MV-4-11 (cell line): ENCODE measurements at places on chromosomes 2 and 18.

DNA sequence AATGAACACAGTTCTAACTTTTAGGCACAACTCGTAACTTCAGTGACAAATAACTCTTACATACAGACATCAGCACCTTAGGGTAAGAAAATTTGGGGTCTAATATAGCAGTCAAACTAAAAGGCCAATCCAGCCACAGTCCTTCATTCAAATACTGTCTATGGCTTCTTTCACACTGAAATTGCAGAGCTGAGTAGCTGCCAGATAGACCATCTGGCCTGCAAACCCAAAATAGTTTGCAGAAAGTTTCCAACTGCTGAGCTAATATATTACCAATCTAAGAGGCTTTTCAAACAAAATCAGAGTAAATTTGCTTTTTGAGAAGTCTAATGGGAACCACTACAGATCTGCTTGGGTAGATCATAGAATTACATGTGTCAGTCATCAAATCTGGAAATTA is 183.4 kb downstream of the GALR1 start:
- no peak for DNase-seq

GRCh38 chr2:234414596-234414995 is 82.3 kb downstream of the ARL4C start:
- peak; percentile 69 for DNase-seq

DNA sequence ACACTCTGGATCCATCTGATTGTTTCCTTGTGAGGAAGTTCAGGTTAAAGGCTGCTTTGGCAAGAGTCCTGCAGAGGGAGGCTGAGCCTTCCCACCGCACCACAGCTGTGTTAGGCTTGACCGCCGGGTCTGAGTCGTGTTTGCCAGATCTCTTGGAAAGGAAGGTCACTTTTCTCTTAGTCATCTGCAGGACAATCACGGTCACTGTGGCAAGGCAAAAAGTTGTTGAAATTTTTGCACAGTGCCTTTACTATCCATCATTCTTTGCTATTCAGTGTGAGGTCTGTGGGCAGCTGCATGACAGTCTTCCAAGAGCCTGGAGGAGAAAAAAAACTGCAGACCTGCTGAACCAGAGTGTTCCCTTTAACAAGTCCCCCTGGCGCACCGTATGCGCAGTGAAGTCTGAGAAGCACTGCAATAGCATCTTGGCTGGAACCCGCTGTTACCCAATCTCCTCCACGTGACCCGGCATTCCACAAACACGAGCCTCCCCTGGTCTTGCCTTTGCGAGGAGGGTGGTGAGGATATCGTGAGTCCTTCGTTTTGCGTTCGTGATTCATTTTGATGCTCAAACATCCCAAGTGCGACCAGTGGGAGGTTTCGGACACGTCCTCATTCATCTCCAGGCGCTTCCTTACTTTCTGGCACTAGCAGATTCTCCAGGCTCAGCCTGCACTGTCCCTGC is 23.0 kb downstream of the BIN1 start:
- peak; percentile 68 for DNase-seq

DNA sequence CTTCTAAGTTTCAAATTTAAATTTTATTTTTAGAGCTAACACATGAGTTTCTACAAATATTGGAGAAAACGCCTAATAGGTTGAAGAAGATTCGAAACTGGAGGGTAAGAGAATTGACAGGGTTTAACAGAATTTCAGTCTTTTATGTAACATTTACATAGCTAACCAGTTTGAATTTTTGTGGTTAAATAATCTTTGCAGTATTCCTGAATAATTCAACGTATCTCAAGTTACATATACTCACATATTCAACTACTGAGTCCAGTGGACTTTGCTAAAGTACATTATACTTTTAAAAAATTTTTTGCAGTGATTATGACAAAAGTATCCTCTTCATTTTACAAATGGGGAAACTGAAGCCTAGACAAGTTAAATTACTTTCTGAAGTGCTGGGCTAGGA is 34.0 kb downstream of the CCNT2 start:
- no peak for DNase-seq

DNA sequence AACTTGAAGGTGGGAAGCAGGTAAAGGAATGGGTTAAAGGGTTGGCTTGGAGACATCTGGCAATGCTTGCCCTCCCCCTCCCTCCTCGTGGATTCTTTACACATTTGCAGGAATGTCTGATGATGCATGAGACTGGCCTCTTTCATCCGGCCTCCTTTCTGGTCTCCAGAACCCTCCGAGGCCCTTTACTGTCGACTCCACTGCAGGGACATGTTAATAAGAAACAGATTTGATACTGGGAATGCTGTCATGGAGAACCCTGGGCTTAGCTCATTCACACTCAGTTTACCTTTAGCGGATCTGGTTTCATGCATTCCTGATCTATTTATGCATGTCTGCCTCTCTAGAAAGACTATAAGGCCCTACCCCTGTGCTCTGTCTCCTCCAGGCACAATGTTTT is 238.7 kb downstream of the TGIF1 start:
- no peak for DNase-seq

DNA sequence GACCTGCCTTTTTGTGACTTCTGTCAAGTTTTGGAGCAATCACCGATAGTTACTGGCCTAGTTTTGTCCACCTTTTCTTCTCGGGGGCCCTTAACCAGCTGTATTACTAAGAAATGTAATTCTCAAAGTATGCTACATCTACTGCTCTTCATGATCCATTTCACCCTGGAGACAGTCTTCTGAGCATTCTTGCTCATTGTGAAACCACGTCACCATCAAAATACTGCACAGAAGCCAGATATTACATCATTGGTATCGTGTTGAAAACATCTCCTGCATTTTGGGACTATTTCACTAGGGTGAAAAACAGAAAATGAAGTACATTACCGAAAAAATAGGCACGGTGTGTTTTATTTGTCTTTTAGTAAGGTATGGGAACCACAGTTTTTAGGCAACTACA is 11.7 kb downstream of the LYPD6B start:
- peak; percentile 4 for DNase-seq

- no peak for DNase-seq
These were observed 15.4 kb upstream of the OTOS start for GRCh38 chr2:240155745-240156390.

GRCh38 chr2:226791487-226792081 is 8.0 kb downstream of the IRS1 start:
- peak; percentile 78 for DNase-seq

DNA sequence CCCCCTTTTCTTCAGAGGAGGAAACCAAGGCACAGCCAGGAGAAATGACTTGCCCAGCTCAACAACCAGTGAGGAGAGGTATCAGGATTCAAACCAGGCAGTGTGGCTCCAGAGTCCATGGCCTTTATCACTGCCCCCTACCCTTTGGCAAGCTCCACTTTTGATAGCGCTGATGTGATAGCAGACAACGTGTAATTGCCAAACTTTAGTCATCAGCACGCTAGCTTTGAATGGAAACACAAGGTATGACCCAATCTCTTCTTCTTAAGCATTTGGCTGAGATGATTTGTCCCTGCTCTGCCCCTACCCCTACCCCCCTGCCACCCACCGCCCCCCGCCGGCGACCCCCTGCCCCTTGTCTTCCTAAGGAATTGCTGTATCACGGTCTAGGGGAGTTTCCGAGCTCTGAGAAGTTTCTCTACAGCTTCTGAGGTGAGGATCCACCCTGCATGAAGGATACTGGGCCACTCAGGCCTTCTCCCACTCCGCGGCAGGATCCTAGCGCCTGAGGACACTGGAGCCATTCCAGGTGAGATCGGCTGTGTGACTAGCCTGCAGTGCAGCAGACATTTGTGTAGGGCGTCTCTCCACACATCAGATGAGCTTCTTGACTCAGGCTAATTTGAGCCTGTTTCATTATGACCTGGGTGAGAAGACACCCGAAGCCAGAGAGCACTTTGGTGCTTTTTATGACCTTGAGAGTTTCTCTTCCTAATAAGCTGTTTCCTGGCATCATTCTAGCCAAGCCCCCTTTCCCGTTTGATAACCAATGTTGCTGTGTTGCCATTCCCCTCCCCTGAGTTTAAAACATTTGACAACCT is 75.1 kb upstream of the MAP4K4 start:
- peak; percentile 51 for DNase-seq

GRCh38 chr2:218363736-218364135 is 7.1 kb downstream of the CATIP start:
- DNase-seq: no peak

DNA sequence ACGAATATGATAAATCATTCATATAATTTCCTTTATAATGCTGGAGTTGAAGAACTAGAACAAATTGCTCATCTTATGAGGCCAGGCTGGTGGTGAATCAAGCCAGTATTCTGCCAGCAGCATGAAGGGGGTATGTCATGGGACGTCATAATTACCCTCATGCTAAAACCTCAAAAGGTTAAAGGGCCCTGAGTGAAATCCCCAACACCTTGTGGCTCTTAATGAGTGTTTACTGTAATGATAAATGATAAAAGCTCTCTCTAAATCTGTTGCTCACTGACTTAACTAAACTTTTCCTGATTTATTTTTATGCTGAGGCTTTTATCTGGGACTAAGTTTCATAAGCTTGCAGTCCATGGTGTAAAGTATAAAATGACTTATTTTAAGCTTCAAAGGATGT is 18.3 kb upstream of the NEDD4L start:
- DNase-seq: no peak

GRCh38 chr2:216932113-216932862 is 72.4 kb upstream of the TNP1 start:
- no peak for DNase-seq

- DNase-seq: no peak
These were observed 431.3 kb upstream of the SMIM21 start for GRCh38 chr18:75858754-75859153.

DNA sequence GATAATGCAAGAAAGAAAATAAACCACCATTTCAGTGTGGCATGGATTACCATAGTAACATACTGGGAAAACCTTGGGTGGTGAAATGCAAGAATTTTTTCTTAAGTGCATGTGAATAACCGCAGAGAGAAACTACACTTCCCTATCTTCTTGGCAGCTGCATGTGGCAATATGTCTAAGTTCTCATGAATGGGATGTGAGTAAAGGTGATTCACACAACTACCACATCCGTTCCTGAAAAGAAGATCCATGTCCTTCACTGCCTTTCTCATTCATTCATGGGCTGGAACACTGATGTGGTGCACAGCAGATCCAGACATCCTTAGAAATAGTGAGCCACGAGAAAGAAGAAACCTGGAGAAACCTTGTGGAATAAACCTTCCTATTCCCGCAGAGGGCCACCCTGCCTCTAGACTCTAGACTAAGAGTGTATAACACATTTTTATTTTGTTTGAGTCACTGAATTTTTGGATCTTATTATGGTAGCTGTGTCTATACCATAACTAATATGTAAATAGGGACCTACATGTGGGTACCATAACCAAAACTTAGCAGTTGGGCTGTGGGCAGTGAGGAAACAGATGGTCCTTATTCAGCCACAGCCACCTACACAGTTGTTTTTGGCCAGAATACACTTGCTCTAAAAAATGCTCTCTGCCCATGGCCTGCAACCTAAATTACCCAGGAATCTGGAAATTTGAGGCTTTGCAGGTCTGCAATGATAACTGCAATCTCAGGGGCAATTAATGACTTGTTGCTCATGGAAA is 573.3 kb downstream of the LRP1B start:
- peak; percentile 99 for DNase-seq

DNA sequence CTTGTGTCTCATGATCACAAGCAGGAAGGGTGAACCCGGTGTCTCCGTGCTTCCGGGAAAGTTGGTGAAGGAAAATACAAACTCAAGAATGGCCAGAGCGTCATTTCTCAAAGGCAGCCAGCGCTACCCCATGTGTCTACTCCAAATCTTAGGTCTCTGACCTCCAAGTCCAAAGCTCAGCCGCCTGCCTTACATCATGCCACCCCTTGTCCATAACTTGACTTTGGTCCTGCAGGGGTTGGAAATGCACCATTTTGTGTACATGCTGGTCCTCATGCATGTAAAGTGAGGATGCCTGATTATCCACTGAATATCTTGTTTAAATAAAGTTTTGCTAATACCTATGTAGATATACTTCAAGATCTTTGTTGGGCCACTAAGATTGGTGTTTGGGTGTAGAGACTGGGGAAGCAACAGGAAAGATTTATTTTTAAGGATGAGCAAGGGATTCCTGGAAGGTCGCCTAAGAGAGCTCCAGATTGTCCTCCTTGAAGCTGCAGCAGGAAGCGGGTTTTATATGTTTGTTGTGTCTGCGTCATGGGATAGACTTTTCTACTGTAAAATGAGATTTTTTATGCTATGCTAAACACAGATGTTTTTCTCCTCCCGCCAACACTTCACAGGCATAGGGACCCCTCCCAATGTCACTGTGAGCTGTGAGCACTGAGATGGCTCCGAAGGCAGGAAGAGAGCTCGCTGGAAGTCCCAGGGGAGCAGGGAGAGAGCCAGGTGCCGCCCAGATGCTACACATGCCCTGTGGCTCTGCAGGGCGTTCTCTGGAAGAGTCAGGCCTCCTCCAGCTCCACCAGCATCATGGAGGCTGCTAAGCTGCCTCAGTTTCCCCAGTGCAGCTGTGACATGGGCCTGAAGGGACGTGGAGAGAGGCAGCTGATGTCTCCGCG is 176.2 kb upstream of the HDAC4 start:
- no peak for DNase-seq

- no peak for DNase-seq
These were observed 4.5 kb downstream of the FKBP7 start for GRCh38 chr2:178473931-178474330.

DNA sequence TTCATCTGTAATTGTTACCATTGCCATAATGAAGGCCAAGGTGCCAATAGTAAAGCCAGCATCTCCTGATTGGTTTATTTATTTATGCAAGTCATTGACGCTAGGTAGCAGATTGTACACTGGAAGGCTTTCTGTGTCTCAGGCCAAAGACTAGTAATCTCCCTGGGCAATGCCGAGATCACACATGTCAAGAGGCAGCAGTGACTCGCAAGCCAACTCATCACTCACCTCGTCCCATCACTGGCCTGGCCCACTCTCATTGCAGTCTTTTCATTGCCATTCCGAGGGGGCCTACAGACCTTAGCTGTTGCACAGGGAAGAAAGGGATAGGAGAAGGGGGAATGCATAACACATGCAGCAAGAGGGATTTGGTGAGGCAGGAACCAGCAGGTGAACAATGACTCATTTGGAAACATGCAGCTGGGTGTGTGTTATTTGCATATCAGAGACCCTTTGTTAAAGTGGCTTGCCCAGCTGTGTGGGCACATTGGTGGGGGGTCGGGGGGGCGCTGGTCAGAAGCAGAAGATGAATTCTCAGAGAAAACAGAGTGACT is 448.7 kb upstream of the HNRNPA3 start:
- no peak for DNase-seq

DNA sequence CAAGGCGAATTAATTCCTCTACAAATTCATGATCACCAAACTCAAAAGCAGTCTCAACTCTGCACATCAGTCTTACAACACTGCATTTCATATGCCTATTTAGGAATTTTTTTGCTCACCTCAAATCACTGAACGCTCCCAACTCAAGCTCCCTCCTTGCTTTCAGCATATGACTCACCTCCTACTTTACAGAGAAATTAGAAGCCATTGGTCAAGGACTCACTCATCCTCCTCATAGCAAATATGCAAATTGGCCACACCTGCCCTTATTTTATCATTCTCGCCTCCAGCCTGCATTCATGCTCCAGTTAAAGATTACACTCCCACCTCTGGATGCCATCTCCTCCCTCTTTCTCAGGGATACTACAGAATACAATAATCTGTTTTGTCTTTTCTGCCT is 148.8 kb downstream of the MBD2 start:
- DNase-seq: no peak
